ENCODE measurements at places on chromosomes 5 and 9.

- no peak for DNase-seq
Observed at GRCh38 chr5:145345511-145346287, 489.4 kb downstream of the PRELID2 start.

GRCh38 chr9:121881920-121882500, 211.1 kb downstream of the TTLL11 start:
- no peak for DNase-seq

DNA sequence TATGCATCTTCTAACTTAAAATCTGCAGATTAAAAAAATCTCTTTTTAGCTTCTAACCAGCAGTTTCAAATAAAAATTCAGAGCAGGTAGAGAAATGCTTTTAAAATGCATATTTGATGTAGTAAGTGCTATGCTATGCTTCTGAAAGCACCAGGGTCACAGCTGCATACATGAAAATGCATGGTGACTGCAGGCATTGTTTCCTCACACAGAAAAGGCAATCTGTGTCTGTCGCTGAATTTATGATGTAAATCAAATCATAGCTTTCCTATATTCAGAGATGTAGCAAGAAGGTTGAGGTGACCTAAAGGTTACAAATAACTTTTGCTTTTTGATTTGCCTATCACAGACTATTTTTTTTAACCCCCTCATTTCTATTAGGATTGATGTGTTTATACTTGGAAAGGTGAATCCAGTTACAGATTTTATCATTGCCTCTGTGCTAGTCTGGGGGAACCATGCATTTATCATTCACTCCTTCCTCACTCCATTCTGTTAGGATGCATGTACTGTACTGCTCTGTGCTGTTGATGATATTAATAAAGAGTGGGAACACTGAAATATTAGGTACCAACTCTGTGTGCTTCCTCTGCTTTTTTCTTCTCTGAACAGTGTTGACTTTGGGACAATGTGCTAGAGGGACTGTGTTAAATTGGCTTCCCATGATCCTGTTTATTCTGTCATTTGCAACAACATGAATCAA, 65.6 kb downstream of the FOCAD start:
- DNase-seq: no peak

GRCh38 chr5:33649549-33650482, 209.1 kb downstream of the TARS1 start:
- DNase-seq: no peak
